ENCODE measurements at places on chromosomes 16 and 17.

GRCh38 chr16:88705076-88705684 is 1.0 kb downstream of the RNF166 start:
- no peak for DNase-seq

GRCh38 chr17:36545077-36545464 is 352 bp downstream of the GGNBP2 start:
- no peak for DNase-seq

DNA sequence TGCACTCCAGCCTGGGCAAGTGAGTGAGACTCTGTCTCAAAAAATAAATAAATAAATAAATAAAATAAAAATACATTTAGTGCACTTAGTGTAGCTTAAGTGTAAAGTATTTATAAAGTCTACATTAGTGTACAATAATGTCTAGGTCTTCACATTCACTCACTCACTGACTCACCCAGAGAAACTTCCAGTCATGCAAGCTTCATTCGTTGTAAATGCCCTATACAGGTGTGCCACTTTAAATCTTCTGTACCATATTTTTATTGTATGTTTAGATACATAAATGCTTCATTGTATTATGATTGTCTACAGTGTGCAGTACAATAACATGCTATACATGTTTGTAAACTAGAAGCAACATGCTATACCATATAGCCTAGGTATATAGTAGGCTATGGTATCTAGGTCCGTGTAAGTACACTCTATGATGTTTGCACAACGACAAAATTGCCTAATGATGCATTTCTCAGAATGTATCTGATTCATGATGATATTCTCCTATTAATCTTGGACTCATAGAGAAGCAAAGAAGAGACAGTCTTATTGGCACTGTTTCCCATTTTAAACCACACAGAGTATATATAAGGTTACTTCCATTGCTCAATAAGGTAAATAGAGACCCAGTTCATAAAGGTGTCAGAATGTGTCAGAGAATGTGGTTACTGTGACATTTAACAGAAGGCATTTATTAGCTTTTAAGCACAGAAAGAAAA is 1314.9 kb downstream of the CDH11 start:
- no peak for DNase-seq

- no peak for DNase-seq
Observed at GRCh38 chr16:86809458-86809955, 231.2 kb downstream of the FOXL1 start.

- DNase-seq: peak; percentile 80
Observed at GRCh38 chr17:50550661-50551432, 3.9 kb downstream of the SPATA20 start.

GRCh38 chr16:83365166-83365565 is 442.6 kb upstream of the HSBP1 start:
- DNase-seq: no peak

DNA sequence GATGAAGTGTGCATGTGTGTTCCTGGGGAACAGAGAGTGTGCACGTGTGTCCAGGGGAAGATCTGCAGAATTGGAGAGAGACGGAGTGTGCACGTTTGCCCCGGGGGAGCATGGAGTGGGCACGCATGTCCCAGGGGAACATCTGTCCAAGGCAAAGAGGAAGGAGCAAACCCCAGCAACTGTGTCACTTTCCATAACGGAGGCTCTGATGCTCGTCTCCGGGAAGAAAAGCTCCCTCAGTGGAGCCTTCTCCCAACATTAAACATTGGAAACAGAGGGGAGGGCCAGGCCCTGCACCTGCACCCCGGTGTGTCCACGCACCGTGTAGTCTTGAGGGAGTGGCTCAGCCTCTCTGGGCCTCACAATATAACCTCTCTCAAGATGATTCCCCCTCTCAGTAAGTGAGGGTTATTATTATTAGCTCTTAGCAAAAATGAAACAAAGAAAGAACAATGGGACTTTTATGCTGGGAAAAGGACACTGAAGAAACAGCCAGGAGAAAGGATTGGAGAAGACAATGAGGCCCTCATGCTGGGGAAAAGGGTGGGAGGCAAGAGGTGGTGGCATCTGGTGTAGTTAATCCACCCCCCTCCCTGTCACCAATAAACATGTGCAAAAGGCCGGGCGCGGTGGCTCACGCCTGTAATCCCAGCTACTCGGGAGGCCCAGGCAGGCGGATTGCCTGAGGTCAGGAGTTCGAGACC is 7.6 kb downstream of the RAB40B start:
- DNase-seq: no peak

DNA sequence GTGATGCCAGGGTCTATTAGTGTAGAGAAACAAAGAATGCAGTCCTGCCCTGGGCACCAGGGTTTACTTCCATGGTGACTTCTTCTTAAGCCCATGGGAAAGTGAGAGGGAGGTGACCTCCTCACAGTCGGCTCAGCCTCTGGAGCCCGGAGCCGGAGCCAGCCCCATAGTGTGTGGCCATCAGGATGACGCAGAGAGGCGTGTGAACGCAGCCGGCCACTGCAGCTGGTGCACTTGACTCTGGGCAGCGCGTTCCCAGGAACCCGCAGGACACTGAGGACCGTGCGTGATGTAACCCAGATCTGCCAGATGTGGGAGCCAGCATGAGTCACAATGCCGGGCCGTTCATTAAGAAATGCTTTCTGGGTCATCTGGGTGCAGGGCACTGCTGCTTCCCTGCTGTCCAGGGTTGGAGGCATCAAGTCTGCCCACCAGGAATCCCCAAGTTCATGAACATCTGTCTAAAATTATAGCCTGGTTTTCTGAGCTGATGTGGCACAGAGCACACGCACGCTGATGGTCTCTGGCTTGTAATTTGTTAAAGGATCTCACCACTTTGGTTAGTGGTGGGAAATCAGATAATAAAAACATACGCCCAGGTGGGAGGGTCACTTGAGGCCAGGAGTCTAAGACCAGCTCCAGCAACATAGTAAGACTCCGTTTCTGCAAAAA is 114.1 kb downstream of the PITPNC1 start:
- peak; percentile 50 for DNase-seq

DNA sequence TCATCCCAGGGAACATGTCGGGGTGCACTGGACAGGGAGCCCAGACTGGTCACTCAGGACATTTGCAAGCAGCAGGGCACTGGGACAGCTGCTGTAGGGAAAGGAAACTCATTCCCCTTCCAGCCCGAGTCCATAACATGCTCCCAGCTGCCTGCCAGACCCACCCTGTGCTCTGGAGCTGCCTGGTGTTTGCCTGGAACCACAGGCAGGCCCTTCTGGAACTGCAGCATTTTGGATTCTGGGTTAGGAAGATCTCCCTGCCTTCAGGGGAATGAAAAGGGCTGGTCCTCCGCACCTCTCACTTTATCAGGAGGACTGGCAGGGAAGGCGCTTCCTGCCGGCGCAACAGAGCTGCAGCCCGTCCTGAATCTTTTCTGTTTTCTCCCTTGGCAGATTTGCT is 41.2 kb downstream of the MEAK7 start:
- DNase-seq: no peak

DNA sequence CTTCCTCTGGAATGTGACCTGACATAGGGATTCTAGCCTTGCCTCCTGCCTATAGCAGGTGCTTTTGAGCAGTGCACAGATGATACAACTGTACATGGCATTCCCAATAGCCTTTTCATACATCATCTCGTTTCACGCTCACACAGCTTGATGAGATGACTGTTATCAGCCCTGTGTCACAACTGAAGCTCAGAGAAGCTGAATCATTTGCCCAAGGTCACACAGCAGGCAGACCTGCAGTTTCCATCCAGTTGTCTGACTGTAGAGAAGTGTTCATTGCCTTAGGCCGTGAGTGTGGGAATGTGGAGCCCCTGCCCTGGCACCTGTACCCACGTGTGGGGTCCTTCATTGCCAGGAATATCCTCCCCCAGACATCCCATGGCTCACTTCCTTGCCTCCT is 20.1 kb downstream of the WFDC1 start:
- no peak for DNase-seq

GRCh38 chr17:45907750-45908395 is 13.5 kb downstream of the MAPT start:
- DNase-seq: no peak

DNA sequence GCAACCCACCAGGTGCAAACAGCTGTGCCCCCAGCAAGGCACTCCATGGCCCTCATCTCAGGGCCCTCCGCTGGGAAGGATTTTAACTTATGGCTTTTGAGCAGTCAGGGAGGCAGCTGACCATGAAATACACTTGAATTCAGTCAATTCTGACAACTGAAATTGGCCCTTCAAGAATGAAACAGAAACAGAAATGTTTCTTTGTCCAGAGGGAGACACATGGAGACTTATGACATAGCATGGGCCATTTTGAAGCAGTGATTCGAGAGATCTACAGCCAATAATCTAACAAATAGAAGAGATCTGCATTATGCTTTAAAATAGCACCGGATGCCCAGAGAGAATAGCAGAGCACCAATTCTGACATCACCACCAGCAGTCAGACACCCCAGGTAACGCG is 7.5 kb downstream of the CACNG1 start:
- DNase-seq: no peak

DNA sequence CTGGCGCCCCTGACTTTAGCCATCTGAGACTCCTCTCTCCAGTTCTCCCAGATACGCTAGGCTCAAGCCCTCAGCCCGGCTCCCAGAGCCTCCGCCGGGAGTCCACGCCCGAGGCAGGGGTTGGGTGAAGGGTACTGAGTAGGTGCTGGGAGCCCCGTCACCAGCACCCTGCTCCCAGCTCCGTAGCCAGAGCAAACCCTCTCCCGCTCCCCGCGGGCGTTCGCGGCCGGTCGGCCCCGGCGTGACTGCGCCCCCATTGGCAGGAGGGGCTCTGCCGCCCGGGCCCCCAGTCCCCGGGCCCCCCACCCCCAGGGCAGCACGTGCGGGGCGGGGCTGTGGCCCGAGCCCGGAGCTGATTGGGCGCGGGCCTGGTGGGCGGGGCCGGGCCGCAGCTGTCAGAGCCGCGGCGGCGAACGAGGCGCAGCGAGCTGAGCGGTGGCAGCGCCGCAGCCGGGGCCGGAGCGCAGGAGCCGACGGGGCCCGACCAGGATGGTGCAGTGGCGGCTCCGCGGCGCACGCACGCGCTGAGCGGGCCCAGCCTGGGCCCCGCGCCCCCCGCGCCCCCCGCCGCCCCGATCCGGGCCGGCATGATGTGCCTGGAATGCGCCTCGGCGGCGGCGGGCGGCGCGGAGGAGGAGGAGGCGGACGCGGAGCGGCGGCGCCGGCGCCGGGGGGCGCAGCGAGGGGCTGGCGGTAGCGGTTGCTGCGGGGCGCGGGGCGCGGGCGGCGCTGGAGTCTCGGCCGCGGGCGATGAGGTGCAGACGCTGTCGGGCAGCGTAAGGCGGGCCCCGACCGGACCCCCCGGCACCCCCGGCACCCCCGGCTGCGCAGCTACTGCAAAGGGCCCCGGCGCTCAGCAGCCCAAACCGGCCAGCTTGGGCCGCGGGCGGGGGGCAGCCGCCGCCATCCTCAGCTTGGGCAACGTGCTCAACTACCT is at the start of gene SPNS2:
Gene SPNS2 (plus strand): TSS at position 421 of the 937 bp plus-strand sequence. CDS start 167 bp downstream, at position 588.
- DNase-seq: peak; percentile 94

- DNase-seq: no peak
Observed at GRCh38 chr17:6347776-6348175, 87.1 kb downstream of the AIPL1 start.

- DNase-seq: no peak
Observed at GRCh38 chr16:66425651-66426050, 1.4 kb upstream of the BEAN1 start.

GRCh38 chr17:35152421-35153140 is 5.0 kb downstream of the UNC45B start:
- DNase-seq: no peak

DNA sequence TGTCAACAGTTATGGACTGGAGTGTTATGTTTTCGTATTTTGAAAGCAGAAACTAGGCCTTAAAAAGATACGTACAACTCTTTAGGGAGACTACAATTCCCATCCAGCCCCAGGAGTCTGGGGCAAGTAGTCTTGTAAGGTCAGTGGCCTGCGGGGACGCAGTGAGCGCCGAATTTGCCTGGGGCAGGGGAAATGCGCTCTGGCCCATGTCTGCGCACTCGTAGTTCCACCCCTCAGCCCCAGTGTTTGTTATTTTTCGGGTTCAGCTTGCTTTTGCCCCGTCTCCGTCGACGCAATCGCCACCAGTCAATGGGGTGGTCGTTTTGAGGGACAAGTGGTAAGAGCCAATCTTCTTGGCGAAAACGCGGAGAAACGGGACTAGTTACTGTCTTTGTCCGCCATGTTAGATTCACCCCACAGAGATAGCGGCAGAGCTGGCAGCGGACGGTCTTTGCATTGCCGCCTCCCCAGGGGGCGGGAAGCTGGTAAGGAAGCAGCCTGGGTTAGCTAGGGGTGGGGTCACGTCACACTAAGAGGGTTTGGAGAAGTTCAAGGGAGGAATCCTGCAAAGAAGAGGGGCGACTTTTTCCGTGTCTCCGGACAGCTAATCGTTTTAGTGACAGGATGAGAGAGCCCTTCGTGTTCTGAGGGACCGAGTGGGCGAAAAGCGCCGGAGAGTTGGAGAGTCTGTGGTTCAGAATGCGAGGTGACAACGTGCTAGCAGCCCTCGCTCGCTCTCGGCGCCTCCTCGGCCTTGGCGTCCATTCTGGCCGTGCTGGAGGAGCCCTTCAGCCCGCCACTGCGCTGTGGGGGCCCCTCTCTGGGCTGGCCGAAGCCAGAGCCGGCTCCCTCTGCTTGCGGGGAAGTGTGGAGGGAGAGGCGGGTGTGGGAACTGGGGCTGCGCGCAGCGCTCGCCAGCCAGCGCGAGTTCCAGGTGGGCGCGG is 1.1 kb upstream of the BRCA1 start:
- no peak for DNase-seq

DNA sequence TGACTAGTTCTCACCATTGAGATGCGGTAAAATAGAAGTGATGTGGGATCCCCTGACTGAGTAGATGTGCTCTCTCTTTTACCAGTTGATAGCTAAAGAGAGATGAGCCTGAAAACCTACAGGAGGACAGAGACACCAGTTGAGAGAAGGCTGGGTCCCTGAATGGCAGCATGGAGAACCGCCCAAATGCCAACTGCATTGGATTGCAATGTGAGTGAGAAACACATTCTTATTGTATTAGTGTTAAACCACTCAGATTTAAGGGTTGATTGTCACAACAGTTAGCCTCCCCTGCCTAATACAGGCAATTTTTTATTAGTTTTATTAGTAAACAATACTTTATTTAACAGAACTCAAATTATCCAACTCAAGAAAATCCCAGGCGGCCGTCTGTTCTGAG is 61.2 kb downstream of the SPACA3 start:
- DNase-seq: no peak

DNA sequence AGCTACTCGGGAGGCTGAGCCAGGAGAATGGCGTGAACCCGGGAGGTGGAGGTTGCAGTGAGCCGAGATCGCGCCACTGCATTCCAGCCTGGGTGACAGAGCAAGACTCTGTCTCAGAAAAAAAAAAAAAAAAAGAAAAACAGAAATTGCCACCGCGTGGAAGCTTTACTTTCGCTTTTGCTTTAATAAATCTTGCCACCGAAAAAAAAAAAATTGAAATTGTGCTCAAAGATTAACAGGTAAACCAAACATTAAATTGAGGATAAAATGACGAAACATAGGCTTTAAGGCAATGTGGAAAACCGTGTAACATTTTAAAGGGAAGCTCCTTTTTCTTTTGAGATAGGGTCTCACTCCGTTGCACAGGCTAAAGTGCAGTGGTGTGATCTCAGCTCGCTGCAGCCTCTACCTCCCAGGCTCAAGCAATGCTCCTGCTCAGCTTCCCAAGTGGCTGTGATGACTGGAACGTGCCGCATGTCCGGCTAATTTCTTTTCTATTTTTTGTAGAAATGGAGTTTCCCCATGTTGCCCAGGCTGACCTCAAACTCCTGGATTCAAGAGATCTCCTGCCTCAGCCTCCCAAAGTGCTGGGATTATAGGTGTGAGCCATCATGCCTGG is 40.1 kb downstream of the ZNF276 start:
- no peak for DNase-seq

- DNase-seq: no peak
Observed at GRCh38 chr17:47864791-47865216, 13.8 kb upstream of the SP6 start.
